Stimulated activated CD4-positive, alpha-beta T cell treated with anti-CD3 and anti-CD28 coated beads, Interleukin-15, amount 100 ng/mL, for 24 hours (primary cell): ENCODE measurements at places on chromosomes 4 and X.
A peak's percentile ranks its signal among the peaks of the same experiment; 100 is the strongest.

DNA sequence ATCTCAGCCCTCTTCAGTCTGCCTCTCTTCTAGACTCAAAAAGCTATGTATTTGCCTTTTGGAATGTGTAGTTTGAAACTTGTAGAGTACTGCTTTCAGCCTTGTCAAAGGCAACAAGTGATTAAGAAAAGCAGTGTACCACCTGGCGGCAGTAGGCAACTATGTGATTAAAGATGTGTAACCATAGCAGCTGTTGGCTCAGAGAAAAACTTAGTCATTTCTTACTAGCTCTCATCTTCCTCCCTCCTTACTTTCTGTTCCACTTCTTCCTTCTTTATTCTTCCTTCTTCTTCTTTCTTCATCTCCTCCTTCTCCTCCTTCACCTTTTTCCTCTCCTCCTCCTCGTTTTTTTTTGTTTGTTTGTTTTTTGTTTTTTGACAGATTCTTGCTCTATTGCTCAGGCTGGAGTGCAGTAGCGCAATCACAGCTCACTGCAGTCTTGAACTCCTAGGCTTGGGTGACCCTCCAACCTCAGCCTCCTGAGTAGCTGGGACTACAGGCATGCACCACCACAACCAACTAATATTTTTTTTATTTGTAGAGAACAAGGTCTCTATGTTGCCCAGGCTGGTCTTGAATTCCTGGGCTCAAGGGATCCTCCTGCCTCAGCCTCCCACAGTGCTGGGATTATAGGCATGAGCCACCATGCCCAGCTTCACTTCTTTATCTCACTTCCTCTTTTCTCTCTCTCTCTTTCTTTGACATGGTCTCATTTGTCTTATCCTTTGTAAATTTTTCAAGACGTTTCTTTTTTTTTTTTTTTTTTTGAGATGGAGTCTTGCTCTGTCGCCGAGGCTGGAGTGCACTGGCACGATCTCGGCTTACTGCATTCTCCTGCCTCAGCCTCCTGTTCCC lies 32.6 kb downstream of the ABHD18 start:
- peak; percentile 39 for DNase-seq

DNA sequence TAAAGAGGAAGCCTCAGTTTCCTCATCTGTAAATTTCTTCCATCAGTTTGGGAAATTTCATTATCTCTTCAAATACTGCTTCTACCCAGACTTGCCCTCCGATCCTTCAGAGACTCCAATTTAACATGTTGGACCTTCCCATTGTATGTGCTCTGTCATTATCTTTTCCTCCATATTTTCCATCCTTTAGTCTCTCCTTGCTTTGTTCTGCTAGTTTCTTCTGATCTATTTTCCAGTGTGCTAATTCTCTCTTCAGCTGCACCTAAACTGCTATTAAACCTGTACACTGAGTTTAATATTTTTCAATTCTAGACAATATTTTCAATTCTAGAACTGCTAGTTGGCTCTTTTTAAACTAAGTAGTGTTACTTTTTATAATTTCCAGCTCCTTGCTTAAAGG lies 65.5 kb downstream of the EVC start:
- DNase-seq: no peak

DNA sequence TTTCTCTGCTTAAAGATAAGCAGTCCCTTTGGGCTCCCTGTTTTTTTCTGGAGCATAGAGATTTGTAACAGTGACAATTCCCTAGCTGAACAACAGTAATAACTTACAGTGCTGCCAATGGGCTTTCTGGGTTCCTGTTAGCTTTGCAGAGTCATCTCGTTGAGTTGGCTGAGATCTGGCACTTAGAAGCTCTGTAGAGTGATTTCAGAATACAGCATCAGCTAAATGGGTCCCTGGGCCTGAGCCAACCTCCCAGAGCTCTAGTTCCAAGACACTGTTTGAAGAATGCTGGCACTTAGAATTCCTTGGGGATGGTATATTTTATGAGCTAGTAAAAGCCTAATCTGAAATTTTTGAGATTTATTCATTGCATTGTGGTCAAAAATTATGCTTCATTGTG lies 43.5 kb upstream of the SERTM2 start:
- no peak for DNase-seq

- no peak for DNase-seq
Observed at GRCh38 chr4:36218121-36218520, 26.2 kb downstream of the ARAP2 start.

- DNase-seq: no peak
Observed at GRCh38 chrX:63932006-63932405, 147.0 kb upstream of the ARHGEF9 start.

- no peak for DNase-seq
Observed at GRCh38 chrX:85326234-85327059, 53.0 kb downstream of the POF1B start.

- no peak for DNase-seq
Observed at GRCh38 chr4:62627141-62627540, 1427.0 kb downstream of the ADGRL3 start.
